NCI-H1092 treated with DMSO at 0.1 percent for 48 hours (cell line): ENCODE measurements at places on chromosomes 13 and 19.

- DNase-seq = no peak
Observed at GRCh38 chr13:84362777-84363176, 480.5 kb upstream of the SLITRK1 start.

DNA sequence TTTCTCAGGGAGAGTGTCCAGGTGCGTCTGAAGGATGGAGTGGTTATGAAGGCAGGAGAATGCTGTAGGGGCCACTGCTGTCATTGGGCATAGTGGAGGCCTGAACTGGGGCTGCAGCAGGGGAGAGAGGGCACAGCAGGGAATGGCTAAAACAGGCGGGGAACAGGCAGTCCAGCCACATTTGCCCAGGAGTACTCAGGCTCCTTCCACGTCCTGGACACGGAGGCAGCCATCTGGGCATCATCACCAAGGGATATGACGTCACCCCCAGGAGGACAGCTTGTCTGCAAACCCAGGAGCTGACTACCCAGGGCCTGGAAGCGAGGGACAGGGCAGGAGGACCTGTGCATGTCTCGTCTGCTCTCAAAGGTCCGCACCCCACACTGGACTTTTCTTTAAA lies 22.2 kb downstream of the VSTM2B start:
- DNase-seq = no peak

GRCh38 chr13:92460479-92460878 lies 766.1 kb upstream of the GPC6 start:
- DNase-seq = peak; percentile 64

DNA sequence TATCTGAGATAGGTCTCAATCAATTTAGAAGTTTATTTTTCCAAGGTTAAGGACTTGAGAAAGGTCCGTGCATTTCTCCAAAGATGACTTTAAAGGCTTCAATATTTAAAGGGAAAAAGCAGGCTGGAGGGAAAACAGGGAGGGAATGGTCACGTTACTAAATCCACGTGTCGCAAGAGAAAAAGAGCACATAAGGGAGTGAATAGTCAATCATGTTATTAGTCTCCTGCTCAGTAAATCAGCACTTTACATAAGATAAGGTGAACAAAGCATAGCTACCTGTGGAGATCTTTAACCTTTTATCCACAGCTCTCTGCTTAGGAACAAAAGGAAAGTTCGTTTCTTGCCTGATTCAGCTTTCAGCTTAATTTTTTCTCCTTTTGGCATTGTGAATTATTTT lies 31.3 kb upstream of the LSM14A start:
- no peak for DNase-seq
